ENCODE measurements at places on chromosomes 7 and 10.

DNA sequence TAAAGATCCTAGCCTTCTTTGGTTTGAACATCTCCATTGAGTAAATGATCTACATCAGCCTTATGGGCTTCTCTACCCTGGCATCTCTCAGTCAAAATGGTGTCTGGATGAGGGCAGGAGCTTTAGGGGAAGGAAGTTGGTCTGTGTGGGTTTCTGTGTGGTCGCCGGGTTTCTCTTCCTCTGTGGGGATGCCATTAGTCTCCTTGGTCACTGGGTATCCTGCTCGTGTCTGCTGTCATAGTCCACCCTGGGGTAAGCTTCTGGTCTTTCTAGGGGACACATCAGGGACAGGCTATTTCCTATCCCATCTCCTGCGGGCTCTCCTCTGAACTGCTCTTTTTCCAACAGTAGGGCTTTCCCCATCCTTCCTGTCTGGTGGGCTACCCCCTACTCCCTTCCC, 150.3 kb upstream of the NPY start:
- no peak for DNase-seq

DNA sequence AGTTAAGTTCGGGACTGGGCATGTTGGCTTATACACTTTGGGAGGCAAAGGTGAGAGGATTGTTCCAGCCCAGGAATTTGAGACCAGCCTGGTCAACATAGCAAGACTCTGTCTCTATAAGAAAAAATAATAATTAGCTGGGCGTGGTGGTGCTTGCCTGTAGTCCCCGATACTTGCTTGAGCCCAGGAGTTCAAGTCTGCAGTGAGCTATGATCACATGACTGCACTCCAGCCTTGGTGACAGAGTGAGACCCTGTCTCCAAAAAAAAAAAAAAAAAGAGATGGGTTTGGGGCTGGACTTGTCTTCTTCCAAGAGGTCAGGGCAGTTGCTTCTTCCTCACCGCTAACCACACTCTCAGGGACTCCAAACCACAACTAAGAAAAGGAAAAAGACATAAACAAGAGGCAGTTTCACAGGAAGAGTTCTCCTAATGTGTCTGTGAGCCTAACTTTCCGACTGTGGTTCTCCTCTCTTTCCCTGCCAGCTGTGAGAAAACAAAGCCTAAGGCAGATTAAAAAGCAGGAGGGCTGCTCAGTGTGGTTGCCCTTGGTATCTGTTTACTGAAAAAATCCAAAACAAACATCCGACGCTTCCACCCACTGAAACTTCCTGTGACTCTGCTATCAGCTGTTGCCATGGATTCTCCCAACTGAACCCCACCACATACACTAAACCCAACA, 2.4 kb upstream of the SERPINE1 start:
- no peak for DNase-seq

GRCh38 chr10:123429706-123430221, 236.4 kb upstream of the GPR26 start:
- DNase-seq, result no peak

DNA sequence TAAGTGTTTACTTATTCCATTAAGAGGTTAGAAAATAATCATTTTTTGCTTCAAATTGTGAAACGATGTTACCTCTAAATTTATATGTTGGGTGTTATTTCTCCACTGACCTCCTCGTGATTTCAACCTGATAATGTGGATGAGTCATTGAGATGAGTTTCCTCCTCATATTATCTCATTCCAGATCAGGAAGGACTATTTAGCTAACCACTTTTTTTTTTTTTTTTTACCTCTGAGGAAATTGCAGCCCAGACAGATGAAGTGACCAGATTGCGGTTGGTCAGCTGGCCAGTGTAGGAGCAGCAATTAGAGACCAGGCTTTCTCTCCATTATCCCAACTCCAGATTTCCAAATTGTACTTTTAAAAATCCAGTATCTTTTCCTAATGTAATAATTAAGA, 248.7 kb downstream of the FZD1 start:
- no peak for DNase-seq

GRCh38 chr10:96829029-96829773, 2.9 kb upstream of the LCOR start:
- no peak for DNase-seq

DNA sequence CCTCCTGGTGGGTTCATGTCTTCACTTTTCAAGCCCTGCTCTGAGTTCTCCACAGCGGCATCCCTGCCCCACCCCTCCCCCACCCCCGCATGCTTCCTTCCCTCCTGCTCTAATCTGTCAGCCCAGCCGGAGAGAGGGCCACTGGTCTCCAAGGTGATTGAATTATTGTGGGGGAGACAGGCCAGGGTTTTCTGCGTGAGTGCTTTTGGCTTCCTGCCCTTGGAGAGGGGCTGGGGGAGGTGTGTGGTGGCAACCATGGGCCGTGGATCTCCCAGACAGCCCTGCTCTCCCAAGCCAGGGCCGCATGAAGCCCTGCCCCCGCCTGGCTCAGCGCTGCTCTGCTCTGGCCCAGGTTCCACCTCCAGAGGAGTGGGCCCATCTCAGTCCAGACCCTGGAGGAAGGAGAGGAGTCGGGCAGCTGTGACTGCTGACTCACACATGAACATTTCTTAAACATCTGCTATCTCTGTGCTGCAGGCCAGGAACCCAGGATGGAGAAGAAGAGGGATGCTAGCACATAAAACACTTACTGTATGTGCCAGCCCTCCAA, 109.9 kb downstream of the ZMIZ1 start:
- no peak for DNase-seq

- DNase-seq, result no peak
These were observed 101.0 kb upstream of the AGR3 start for GRCh38 chr7:16982640-16983350.

GRCh38 chr7:20917603-20918002, 130.9 kb upstream of the SP8 start:
- no peak for DNase-seq

Data from aorta (tissue), 5 donors.